ENCODE measurements at places on chromosomes 11 and 22. TPM values are rescaled to one million over a fixed set of nuclear protein-coding genes. Genes with fewer than 3 reads are reported as not detected.

The DCDC1 gene
- total RNA-seq: 4.0 TPM

The CRYAB gene
- 52.9 TPM for total RNA-seq

DNA sequence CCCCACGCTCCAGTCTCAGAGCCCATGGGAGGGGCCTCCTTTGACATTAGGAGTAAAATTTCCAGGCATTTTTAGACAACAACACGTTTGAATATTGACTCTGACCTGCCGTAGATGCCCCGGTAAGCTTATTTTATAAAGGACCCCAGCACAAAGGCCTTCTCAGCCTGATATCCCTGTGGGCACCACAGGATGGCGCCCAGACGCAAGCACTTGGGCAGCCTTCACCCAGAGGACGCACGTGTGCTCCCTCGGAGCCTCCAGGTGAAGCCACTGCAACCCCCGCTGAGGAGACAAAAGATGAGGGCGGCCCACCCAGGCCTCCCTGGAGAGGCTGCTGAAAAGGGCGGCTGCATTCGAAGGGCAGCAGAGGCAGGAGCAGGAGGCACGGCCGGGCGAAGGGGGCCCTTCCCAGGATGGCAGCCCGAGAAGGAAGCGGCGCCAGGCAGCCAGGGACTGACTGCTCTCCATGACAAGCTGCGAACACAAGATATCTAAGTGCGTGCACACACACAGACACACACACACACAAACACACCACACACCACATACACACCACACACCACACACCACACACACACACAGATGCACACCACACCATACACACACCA is 15.2 kb upstream of the TH start:
- DNase-seq: no peak

- no peak for DNase-seq
These were observed 62.6 kb downstream of the SWAP70 start for GRCh38 chr11:9726321-9727022.

DNA sequence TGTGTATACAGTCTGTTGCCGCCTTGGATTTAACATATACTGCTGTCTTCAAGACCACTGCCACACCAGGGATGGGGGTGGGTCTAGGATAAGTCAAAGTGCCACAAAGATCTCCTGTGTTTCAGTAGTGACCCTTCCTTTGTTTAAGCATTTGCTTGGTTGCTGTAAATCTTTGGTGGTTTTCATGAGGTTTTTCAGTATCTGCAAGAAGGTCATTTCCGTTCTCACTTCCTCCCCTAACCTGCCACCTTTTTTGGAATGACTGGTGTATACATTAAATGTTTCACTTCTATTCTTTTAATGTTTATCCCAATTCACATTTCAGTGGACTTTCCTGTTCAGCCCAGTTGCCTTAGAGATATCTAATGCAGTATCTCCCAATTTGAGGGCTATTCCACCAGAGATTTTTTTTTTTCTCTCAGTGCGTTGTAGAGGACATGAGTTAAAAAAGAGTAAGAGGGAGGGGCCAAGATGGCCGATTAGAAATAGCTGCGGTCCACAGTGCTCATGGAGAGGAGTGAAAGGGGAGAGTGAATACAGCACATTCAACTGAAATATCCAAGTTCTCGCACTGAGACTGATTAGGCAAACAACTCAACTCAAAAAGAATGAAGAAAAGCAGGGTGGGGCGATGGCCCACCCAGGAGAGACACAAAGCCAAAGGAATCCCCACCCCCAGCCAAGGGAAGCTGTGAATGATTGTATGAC is 43.2 kb downstream of the USP47 start:
- DNase-seq: no peak

DNA sequence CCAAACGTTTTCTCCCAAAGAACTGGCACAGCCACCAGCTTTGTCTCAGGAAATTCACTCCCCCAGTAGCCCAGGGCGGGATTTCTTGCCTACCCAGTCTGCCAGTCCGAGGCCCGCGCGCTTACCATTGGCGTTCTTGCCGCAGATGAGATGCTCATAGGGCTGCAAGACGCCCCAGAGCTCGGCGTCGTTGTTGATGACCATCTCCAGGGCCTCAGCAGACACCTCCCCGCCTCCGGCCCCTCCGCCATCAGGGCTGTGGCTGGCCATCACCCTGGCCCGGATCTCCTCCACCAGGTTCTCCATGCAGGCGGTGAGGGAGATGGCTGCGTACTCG is 1.3 kb downstream of the ABTB2 start:
- DNase-seq: no peak

- peak; percentile 85 for DNase-seq
These were observed 122.6 kb upstream of the SORL1-AS1 start for GRCh38 chr11:121575250-121575962.
